ENCODE measurements at places on chromosomes 11 and 22.

GRCh38 chr11:130721023-130721681, 195.1 kb downstream of the SNX19 start:
- DNase-seq = no peak

GRCh38 chr22:24580276-24580675, 12.6 kb downstream of the LRRC75B start:
- DNase-seq = peak; percentile 64

DNA sequence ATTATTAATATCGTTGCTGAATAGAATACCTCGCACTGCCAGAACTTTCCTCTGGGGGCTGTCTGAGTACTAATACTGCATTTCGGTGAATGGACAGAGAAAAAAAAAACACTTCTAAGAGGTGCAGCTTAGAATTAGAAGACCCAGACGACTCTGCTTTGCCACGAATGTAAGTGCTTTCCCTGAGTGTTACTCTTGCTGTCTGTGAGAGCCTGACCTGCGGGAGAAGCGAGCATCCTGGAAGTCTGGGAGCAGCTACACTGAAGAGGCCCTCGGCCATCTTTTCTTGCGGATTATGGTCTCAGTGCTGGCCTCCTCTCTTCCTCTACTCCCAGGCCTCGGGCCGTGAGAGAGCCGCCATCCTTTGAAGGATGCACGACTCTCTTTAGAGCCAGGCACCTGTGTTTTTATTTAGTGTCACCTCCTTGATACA, 94.9 kb downstream of the SCN3B start:
- peak; percentile 23 for DNase-seq

DNA sequence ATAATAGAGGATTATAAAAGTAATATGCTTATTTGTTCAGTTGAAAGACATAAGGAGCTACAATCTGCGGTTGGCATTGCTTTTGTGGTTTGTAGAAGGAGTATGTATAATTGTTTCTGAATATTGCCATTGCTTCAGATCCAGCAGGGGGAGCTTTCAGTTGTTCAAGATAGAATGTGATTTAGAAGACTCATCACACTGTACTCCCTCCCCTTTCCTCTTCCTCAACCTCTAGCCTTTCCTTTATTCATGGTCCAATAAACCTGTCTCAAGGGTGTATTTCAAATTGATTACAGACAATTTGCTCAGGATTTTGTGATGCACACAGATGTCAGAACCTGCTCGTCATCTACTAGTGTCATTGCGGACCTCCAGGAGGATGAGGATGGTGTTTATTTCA, 9.8 kb downstream of the PRMT3 start:
- peak; percentile 44 for DNase-seq

GRCh38 chr11:58301576-58301975, 33.5 kb upstream of the OR10W1 start:
- peak; percentile 44 for DNase-seq

GRCh38 chr11:79413268-79413667, 27.6 kb downstream of the TENM4 start:
- DNase-seq = peak; percentile 92

GRCh38 chr11:117074119-117074518, 24.1 kb downstream of the SIK3 start:
- DNase-seq = no peak

DNA sequence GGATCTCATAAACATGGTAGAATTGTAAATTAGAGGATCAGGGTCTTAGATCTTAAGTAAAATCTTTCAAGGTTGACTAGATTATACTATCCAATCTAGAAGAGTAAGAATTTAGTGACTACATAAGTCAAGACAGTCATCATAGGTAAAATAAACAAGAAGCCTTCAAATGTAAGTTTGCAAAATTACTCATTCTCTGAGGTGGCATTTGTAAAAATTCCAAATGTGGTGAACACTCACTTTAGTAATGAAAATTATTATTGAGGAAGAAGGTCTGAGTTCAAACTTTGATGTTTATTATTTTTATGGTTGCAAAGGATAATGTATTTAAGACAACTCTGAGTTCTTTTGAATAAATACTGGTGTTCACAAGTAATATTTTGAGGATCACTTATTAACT, 4.6 kb downstream of the HYLS1 start:
- peak; percentile 64 for DNase-seq

- no peak for DNase-seq
These were observed 717 bp downstream of the OSM start for GRCh38 chr22:30265823-30266444.

GRCh38 chr11:66267039-66267378, 1.4 kb upstream of the RAB1B start:
- DNase-seq = no peak

DNA sequence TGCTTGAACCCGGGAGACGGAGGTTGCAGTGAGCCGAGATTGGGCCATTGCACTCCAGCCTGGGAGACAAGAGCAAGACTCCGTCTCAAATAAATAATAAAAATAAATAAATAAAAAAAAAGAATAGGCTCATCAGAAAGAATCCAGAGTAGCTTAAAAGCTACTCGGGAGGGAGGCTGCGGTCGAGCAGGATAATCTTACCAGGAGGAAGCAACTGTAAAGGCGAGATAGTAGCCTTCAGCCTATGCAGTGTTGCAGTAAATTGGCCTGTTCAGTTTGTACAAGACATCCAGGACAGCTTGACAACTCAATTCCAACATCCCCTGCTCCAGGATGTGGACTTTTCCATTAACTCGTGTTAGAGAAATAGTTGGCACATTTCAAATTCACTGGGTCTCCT, 1164.7 kb downstream of the LRRC4C start:
- DNase-seq = no peak

GRCh38 chr22:44658311-44658953, 43.6 kb upstream of the PRR5 start:
- DNase-seq = peak; percentile 79

Data from fibroblast of skin of right biceps (primary cell).